ENCODE measurements at places on chromosomes 5 and 9. TPM values are rescaled to one million over a fixed set of nuclear protein-coding genes. Genes with fewer than 3 reads are reported as not detected.

DNA sequence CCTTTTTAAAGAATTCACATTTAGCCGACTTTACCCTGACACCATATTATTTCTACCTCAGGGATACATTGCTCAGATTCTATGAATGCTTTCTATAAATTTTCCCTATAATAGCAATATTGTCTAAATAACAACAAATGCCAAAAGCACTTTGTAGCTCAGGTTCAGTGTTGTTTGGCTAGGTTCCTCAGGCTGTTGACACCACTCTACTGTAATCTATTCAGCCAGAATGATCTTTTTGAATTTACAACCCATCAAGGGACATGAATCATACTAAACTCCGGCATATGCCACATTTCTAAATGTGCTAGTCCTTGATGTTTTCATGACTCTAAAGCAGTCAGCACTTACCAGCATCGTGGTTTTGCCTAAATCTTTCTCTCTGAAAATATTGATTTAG is 641.5 kb upstream of the CDH10 start:
- DNase-seq: no peak

DNA sequence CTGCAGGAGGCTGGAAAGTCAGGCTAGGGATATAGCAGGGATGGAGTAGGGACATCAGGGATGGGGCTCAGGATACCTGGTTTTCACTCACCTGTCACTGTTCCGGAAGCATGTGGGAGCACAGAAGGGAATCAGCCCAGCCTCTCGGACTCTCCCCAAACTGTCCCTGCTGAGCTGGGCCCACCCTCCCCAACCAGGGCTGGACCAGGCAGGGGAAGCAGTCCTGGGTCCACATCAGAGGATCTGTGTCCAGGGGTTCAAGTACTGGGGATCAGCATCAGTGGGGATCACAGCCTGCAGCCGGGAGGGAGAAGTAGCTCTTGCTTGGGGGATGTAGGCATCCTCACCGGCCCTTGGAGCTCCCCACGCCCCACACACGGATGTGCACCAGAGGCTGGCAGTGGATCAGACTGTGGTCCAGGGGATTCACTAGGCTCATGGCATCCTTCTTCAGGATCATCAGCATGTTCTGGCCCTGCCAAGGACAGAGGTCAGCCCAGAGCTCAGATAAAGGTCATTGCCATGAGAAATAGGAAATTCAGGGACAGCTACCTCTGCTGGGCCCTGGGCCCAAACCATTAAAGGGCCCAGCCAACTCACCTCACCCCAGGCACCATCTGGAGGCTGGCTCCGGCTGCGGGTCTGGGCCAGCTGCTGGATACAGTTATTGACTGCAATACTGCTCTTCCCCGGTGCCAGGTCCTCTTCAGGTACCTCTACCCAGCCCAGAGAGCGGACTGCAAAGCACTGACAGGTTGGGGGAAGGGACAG is 2.5 kb downstream of the APBB3 start:
- no peak for DNase-seq

The ZFP37 gene
- polyA plus RNA-seq: 9.3 TPM

The ANKRD31 gene
- 0.53 TPM for polyA plus RNA-seq

DNA sequence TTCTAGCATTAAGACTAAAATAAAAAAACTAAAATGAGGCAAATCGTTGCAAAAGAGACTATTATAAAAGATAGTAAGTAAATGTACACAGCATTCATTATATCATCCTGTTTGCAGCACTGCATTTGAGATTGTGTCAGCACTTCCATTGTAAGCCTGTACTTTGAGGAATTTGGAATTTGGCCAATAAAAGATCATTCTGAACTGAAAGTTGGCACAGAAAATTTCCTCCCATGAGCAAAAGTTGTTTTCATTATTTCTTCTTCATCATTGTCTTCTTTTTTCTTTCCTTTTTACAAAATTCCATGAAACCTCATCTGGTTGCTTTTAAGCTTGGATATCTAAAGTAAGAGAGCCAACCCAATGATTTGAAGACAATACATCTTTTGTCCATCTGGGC is 199.3 kb upstream of the ADAMTSL1 start:
- no peak for DNase-seq

The THBS4 gene
- 12.3 TPM for polyA plus RNA-seq

The CDK5RAP2 gene
- 50.2 TPM for polyA plus RNA-seq

- DNase-seq: no peak
Observed at GRCh38 chr9:137034709-137035506, 3.0 kb upstream of the FUT7 start.

The STKLD1 gene
- 4.6 TPM for polyA plus RNA-seq

- DNase-seq: no peak
Observed at GRCh38 chr9:128689820-128690683, 1.0 kb downstream of the SET start.
